ENCODE measurements at places on chromosomes 2 and 18.

DNA sequence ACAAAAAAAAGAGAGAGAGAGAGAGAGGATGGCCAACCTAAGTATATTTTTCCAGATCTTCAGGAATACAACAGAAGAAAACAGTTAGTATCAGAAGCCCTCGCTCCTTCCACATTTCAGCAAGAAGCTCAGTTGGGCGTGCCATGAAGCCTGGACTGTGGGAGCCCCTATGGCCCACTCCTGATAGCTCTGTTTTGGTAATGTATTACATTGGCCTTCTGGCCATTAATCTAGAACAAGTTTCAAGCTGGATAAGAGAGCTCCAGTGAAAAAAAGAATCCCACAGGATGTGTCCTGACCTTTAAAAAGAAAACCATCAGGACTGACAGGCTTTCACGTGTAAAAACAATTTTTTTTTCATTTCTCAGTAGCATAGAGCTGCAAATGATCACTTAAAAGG is 197.9 kb downstream of the ICOS start:
- no peak for DNase-seq

- DNase-seq, result no peak
Measured at GRCh38 chr2:232569541-232569940, 19.1 kb downstream of the EIF4E2 start.

DNA sequence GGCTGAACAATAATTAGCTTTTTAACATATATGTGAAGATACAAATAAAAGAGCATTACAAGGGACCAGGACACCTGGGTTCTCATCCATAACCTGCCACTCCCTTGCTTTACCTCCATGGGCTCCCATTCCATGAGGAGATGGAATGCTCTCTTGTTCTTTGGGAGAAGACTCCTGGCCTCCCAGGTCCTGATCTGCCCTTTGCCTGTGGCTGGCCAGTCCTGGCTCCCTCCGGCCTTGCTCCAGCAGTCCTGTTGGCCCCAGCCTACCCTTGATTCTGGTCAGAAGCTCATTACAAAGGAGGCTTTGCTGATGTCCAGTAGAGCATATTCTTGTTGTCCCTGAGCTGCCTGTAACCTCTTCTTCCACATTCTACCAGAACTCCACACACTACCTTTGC is 60.3 kb downstream of the ADD2 start:
- DNase-seq, result no peak

DNA sequence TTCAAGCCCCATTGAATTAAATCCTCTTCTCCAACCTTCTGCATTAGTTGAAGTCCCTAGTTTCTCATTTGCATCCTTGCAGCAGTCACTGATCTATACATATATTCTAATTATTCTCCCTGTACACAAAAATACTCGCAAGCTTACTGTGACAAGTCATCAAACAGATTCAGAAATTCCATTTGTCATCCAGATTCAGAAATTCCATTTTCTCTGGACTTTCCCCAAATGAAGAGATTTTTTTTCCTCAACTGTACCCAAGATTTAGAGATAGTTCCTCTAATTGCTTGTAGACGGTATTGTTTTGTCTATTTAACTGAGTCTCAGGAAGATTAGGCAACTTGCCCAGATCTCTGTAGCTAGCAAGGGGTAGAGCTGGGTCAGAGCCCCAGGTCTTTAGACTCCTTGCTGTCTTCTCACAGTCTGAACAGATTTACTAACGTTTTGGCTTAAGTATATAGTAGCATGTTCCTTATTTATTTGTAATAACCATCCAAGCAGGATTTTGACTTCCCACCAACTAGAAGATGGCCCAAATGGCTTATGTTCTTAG is 34.2 kb downstream of the RAB12 start:
- DNase-seq, result no peak

- no peak for DNase-seq
Measured at GRCh38 chr18:12315911-12316310, 7.9 kb downstream of the TUBB6 start.

DNA sequence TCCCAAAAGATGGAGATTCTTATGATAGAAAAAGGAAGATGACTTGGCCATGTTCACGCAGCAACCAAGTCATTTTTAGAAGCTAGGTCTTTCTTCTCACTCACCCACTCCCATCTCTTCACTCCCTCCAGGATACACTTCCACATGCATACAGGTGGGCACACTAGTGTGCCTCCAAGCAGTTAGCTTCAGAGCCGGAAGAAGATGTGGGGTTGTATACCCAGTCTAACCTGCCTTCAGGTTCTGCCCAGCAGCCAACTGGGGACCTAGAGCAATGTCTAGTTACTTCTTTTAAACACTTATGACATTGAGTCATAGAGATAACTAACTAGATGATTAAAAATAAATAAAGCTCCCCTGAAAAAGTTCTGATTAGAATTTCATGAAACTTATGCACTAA is 21.8 kb upstream of the TANK start:
- no peak for DNase-seq

- no peak for DNase-seq
Measured at GRCh38 chr2:23695890-23696751, 230.8 kb downstream of the ATAD2B start.

DNA sequence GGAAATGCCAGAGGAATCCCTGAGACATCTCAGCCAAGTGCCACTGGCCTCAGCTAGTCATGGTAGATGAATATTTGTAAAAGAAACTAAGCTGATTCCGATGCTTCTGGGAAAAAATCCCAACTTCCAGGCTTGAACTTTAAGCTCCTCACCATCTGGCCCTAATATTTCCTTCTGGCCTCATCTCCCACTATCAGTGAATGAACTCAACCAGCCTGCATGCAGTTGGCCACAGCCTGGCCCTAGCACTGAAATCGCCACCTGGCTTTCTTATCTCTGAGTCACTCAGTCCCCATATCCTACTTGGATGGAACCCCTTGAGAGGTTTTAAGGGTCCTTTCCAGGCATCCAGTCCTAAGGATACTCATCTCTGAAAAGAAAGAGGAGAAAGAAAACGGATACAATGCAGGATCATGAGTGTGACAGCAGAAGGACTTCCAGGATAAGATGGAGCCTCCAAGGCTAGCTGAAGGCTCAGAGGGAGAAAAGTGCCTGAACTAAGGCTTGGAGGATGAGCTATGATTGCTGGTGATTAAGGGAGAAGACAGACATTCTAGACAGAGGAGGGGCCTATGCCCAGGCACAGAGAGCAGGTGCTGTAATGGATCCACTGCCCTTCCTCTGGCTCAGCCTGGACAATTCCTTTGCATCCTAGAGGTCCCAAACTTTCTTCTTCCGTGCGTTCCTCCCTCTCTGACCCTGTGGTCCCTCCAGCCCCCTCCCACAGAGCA is 141.5 kb upstream of the MYCN start:
- DNase-seq, result no peak

DNA sequence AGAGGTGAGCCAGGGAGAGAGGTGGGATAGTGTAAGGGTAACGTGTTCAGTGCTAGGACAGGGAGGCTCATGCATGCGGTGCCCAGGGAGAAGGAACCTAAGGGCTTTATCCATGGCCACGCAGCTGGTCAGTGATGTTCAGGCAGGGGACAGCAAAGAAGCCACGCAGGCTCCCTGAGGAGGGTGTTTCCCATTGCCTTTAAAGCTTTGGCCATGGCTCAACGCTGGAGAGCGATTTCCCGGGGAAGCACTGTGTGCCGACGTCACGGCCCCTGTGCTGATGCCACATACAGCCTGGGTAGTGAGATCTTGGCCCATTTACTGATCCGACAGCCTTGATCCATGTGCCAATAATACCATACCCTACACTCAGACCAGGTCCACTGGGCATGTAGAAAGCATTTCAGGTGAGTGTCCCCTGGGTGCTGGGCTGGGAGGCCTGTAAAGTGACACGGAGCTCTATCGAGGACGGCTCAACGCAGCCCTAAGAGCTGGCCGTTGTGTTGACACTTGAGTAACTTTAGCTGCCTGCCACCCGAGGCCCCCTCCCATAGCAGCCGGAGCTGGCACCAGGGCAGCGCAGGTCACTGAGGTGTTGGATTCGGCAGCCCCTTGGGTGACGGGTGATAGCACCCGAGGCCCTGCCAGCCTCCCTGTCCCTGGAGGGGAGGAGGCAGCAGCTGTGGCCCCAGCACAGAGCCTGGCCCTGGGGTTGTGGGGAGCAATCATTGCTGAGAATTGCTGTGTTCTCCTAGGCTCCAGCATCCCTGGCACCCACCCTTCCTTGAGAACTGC is 41.4 kb downstream of the PDIA6 start:
- no peak for DNase-seq
